ENCODE measurements at places on chromosomes 6 and 20.

GRCh38 chr20:10216146-10216791 lies 2.4 kb upstream of the SNAP25 start:
- DNase-seq: no peak

- no peak for DNase-seq
Measured at GRCh38 chr20:45905505-45906079, 6.4 kb downstream of the PLTP start.

GRCh38 chr6:21998582-21998981 lies 298.3 kb downstream of the PRL start:
- DNase-seq: no peak

DNA sequence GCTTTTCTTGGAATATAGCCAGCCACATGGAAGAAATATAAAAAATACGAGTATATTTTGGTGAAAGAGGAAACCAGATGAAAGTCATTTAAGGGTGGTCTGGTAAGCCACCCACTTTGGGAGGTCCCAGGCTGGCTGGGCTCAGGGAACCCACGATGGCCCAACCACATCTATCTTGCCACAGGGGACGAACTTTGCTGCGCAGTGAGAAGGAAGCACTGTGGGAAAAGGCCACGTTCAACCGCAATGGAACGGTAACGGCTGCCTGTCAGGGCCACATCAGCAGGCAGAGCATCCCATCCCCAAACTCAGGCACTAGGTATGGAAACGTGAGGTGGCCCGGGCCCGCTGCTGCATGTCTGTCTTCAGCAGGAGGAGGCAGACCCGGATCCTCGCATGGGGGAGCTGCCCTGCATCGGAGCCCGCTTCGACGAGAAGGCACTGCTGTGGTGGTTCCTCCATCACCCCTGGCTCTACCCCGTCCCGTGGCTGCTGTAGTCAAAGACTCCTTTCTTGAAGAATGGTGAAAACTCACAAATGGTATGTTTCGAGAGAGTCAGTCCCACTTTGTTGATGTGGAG lies 300.4 kb downstream of the KIF16B start:
- no peak for DNase-seq

DNA sequence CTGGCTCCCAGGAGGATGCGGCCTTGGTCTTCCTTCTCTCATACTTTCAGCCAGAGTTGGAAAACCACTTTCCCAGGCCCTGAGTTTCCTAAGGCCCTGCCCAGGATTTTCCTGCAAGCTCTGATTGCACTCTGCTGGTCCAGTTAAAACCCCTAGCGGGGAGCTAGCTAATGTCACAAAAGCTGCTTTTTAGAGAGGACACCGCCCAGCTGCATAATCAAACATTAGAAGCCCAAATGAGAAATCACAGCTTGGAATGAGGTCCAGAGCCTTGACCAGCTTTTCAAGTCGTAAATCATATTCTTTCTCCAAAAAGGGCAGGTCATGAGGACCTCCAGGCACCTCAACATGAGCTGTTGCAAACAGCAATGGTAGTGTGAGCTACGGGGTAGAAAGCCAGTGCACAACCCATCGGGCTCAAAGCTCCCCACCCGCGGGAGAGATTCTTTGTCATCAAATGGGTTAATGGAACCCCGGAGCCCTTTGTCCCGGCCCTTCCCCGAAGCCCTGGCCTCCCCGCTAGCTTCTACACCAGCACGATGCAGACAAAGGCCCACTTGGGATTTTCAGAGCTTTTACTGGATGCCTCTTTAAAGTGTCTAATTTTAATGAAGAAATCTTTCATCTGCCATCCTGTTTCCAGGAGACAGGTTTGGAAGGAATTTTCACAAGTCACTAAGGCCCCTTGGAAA lies 134.0 kb downstream of the SCML4 start:
- DNase-seq: no peak

DNA sequence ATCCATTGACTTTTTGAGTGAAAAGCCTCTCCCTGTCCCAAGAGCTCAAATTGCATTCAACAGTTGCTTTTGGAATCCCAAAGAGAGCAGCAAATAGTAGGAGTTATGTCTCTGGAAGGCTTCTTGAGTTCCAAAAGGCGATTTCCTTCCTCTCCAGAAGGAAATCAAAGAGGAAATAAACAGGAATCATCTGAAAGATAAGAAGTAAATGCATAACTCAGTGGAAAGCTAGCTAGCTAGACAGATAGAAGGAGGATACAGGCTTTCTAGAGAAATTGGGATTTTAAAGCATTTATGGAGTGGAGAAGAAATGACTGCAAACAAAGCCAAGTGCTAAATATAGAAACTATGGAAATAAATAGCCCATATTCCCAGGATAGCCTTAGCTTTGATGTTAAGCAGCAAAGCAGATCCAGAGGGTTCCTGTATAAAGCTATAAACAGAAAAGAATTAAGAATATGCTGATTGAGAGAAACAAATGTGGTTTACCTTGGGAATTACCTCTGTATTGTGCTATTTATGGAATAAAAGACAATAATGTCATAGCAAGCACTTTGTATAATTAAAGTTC lies 214.7 kb downstream of the PLCB1 start:
- no peak for DNase-seq

- no peak for DNase-seq
Measured at GRCh38 chr20:50594591-50595432, 84.6 kb downstream of the PTPN1 start.

- no peak for DNase-seq
Measured at GRCh38 chr20:48822879-48823385, 4.9 kb downstream of the PREX1 start.

- no peak for DNase-seq
Measured at GRCh38 chr20:57240581-57241362, 25.7 kb downstream of the BMP7 start.
